Lung (tissue), 17 donors: ENCODE measurements at places on chromosomes 16 and 17. TPM values are rescaled to one million over a fixed set of nuclear protein-coding genes. Genes with fewer than 3 reads are reported as not detected.

- H3K4me1 ChIP-seq, result no peaks in the 10 kb centered on the region
- no peak for DNase-seq
- no peak overlapping the region for H3K27ac ChIP-seq
- no peaks in the 10 kb centered on the region for H3K27me3 ChIP-seq
- no peak overlapping the region for H3K4me3 ChIP-seq
Measured at GRCh38 chr16:22262460-22262859, 34.7 kb upstream of the POLR3E start.

DNA sequence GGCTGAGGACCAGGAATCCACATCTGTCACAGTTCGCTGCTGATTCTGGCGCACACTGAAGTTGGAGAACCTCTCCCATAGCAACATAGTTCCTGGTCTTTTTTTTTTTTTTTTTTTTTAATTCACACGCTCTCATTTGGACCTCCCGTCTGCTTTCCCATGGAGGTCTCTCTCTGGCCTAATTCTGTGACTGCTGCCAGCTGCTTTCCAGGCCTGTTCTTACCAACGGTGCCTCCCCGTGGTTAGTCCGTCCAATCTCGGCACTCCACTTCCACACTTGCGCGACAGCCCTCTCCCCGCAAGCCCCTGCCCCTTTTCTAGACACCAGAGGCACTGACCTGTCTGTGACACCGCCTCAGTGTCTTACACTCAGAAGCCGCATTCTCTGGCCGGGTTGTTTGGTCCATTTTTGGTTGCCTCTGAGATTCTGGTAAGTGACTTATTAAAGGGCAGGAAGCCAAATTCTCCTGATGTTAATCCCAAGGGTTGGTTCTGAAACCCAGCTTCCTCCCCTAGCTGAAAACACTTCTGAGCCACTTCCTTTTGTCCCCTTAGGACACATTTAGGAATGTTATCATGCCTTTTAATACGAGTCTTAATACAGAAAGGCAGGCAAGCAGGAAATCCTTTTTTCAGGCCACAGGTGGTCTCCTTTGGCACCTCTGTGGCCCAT, 1.1 kb upstream of the AKTIP start:
- H3K27me3 ChIP-seq, result no peaks in the 10 kb centered on the region
- H3K4me1 ChIP-seq, result peaks cover 28% of the 10 kb centered on the region
- peak; percentile 82 for DNase-seq
- peak overlapping the region; percentile 90 for H3K27ac ChIP-seq
- H3K4me3 ChIP-seq, result no peak overlapping the region

- H3K27ac ChIP-seq, result no peak overlapping the region
- H3K27me3 ChIP-seq, result no peaks in the 10 kb centered on the region
- DNase-seq, result no peak
- no peaks in the 10 kb centered on the region for H3K36me3 ChIP-seq
Measured at GRCh38 chr16:2744711-2745110, 7.7 kb upstream of the SRRM2 start.

DNA sequence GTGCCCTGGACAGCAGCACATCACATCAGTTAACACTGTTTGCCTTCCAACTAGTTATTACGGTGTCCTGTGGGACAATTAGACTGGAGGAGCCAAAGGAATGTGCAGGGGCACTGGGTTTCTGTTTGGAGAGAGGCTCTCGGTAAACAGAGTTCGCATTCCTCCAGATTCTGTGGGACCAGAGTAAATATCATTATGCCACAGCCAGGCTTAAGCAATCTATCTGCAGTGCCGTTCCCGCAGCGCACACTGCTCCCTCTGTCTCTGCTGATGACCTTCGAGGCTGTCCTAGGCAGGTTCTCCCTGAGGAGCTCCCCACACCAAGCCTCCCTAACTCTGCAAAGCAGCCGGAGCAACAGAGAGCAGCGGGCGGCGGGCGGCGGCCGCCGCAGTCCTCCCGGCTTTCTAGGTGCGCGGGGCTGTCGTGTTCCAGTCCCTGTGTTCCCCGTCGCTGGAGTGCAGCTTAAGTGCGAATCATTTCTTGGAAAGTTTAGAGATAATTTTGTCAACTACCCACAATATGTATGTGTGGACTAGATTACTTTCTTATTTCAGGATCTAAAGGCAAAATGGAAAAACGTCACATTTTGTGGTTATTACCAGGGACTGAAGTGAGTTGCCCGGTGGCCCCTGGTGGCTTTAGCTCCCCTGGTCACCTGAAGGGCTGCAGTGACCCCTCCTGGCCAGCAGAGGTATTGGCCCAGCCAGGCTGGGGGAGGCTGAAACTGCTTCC, 43.3 kb downstream of the PGS1 start:
- H3K4me3 ChIP-seq, result no peak overlapping the region
- no peak overlapping the region for H3K27ac ChIP-seq
- peaks cover 13% of the 10 kb centered on the region for H3K36me3 ChIP-seq
- peaks cover 8% of the 10 kb centered on the region for H3K4me1 ChIP-seq
- H3K27me3 ChIP-seq, result no peaks in the 10 kb centered on the region
- peak; percentile 78 for DNase-seq

DNA sequence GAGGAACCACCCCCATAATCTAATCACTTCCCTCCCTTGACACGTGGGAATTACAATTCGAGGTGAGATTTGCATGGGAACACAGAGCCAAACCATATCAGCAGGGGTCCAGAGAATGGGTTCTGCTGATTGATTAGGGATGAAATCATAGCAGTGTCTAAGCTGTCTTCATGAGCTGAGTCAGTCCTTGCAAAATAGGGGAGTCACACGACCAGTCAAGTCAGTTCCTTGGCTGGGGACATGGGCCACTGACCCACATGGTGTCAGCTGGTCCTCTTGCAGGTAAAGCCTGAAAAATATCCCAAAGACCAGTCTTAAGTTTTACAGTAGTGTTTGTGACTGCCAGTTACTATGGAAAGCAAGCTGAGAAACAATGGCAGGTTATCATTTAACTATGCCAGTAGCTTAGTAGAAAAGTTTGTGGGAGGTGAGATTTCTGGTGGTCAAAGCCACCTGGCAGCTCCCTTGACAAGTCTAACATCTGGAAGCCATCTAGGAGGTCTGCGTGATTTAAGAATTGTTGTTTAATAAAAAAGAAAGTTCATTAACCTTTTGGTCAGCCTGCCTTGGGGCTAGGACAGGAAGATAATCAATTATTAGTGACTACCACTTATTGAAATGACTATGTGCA, 15.7 kb upstream of the ATF7IP2 start:
- no peaks in the 10 kb centered on the region for H3K4me1 ChIP-seq
- no peaks in the 10 kb centered on the region for H3K27me3 ChIP-seq
- no peaks in the 10 kb centered on the region for H3K36me3 ChIP-seq
- H3K27ac ChIP-seq, result no peak overlapping the region
- no peak for DNase-seq
- H3K4me3 ChIP-seq, result no peak overlapping the region

- no peaks in the 10 kb centered on the region for H3K27me3 ChIP-seq
- peaks cover 28% of the 10 kb centered on the region for H3K36me3 ChIP-seq
- H3K27ac ChIP-seq, result no peak overlapping the region
- H3K4me3 ChIP-seq, result no peak overlapping the region
Measured at GRCh38 chr17:44878627-44879221, 20.5 kb downstream of the EFTUD2 start.

GRCh38 chr17:50035421-50035879, 20.5 kb upstream of the ITGA3 start:
- DNase-seq, result peak; percentile 62
- no peaks in the 10 kb centered on the region for H3K36me3 ChIP-seq
- H3K27ac ChIP-seq, result no peak overlapping the region

The FLCN gene
- 118 TPM for total RNA-seq
